ENCODE measurements at places on chromosomes 11 and 22.

DNA sequence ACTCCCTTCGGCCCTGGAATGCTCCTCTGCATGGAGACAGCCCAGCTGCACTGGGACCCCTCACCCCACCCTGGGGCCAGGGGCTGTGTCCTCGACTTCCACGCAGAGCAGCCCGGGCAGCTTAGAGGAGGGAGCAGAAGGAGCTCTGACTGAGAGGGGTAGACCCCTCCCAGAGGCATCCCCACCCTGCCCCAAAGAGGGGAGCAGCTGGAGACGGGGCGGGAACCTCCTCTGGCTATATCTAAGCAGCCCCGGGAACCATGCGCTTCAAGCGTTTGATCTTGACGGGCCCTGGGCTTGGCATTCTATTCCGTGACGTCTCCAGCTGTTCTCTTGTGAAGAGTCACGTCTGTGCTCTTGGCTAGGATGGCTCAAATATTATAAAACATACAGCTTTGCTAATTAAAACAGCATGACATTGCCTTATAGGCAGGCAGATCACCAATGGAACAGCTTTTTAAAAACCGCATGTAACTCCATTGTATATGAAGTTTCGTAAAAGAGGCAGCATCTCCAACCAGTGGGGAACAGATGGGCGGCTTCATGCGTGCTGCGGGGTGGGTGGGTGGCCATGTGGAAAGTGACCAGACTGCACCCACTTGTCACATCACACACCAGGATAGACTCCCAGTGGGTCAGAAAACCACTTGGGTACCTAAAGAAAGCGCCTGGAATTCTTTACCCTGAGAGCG lies 7.7 kb downstream of the KCNQ1 start:
- DNase-seq, result no peak

DNA sequence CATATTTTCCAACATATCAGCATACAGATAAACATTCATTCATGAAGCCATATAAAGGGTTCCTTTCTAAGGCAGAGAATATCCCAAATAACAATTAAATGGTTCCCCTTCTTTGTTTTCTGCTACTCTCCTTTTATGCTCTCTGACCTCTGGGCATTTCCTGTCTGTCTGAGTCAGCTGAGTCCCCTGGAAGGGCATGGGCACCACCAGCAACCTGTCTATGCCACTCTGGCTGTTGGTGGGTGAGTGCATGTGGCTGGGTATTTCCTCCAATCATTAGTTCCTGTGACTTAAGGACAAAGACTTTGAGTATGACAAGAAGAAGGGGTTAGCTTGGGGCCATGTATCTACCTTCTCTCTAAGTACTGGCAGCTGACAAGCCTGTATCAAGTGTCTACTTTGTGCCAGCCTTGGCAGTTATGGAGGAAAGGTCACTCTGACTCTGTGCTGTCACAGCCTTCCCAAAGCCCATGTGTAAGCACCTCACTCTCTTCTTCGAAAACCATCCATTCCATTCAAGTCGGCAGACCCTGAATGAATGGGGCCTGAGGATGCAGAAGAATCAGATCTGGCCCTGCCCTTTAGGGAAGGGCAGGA lies 86.3 kb upstream of the PHOX2A start:
- no peak for DNase-seq

DNA sequence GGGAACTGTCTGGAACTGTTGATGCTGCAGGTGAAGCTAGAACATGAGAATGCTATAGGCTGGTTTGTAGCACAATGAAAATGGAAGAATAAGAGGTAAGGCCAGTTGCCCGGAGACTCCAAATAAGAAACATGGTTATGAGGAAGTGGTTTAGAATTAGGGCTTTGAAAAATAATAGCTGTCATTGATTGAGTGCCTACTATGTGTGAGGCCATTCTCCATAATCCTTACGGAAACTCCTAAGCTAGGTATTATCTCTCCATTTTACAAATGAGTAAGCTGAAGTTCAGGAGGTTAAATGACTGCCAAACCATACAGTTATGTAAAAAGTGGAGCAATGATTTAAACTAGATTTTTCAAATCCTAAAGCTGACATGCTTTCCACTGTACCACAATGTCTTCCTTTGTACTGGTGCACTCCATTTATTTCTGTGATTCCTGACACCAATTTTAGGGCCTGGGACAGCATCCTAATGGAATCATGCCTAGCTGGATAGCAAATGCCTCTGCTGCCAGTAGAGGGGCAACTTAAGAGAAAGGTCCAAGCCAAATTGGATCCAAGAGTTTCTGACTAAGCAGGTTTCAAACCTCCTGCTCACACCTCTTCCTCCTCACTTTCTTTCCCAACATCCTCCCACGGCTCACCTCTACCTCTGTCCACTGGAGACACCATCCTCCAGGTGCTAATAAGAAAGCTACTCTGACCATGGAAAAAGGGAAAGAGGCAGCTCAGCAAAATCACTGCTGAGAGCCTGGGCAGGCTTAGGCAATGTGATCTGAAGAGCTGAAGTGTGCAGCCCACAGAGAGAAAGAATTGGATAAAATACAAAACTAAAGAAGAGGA lies 46.9 kb upstream of the PICALM start:
- DNase-seq, result no peak

DNA sequence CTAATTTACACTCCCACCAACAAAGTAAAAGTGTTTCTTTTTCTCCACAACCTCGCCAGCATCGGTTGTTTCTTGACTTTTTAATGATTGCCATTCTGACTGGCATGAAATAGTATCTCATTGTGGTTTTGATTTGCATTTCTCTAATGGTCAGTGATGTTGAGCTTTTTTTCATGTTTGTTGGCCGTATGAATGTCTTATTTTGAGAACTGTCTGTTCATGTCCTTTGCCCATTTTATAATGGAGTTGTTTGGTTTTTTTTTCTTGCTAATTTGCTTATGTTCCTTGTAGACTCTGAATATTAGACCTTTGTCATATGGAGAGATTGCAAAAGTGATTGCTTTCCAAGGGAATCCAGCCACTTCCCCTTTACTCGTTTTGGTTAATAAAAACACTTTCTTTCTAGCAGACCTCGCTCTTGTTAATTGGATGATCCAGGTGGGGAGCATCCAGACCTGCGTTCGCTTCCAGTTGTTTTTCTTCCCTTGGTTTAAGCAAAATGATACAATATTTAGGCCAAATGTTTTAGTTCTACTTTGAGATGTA lies 17.1 kb upstream of the APOL4 start:
- no peak for DNase-seq

GRCh38 chr11:64284962-64285884 lies at the start of gene GPR137:
TSS of gene GPR137 (plus strand) at chr11:64285848. CDS start at chr11:64286525, 677 bp downstream.
- peak; percentile 90 for DNase-seq

- peak; percentile 61 for DNase-seq
Observed at GRCh38 chr11:16977136-16977993, 36.8 kb downstream of the PLEKHA7 start.

DNA sequence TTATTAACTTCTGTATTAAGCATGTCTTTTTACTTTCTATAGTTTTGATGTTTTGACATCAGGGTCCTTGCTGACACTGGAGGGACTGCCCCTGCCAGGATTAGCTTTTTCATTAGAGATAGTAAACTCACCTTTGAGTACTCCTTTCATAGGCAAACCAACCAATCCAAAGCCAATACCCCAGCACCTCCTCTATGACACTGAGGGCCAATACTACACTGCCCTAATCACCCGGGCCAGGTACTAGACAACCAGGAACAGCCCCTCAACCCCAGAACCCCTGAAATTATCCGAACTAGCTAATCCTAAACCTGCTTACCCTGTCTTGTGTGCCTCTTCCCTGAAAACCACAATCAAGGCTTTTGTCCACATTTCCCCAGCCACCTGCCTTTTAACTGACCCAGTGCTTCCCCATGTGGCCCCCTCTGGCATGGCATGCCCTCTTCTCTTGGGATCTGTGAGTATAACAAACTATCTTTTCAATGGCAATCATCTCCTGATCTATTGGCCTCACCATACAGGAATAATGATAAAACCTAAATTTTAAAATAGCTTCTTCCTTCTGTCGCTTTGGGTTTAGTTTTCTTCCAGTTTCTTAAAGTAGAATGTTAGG lies 31.2 kb downstream of the RAB6A start:
- DNase-seq, result no peak

- DNase-seq, result peak; percentile 79
Observed at GRCh38 chr22:30301995-30302809, 12.9 kb upstream of the CASTOR1 start.

DNA sequence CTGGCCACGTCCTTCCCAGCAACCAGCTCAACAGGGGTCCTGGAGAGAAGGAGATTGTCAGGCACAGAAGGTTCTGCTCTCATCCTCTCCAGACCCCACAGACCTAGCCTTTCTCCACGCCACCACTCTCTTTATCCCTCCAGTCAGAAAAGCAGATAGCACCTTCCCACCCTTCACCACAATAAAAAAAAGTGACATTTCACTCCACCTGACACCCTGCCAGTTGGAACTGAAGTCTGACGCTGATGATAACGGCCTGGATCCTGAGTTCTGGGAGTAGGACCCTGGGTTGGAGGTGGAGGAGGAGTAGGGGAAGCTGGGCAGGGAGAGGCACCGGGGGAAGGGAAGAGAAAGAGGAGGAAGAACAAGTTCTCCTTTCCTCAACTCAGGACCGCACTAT lies 127.5 kb upstream of the ANO1 start:
- no peak for DNase-seq

- DNase-seq, result no peak
Observed at GRCh38 chr22:35971456-35972119, 57.0 kb downstream of the RBFOX2 start.

- DNase-seq, result no peak
Observed at GRCh38 chr22:43642319-43643206, 169.5 kb downstream of the EFCAB6 start.

GRCh38 chr11:65491163-65491465 lies 7.7 kb upstream of the MALAT1 start:
- no peak for DNase-seq

DNA sequence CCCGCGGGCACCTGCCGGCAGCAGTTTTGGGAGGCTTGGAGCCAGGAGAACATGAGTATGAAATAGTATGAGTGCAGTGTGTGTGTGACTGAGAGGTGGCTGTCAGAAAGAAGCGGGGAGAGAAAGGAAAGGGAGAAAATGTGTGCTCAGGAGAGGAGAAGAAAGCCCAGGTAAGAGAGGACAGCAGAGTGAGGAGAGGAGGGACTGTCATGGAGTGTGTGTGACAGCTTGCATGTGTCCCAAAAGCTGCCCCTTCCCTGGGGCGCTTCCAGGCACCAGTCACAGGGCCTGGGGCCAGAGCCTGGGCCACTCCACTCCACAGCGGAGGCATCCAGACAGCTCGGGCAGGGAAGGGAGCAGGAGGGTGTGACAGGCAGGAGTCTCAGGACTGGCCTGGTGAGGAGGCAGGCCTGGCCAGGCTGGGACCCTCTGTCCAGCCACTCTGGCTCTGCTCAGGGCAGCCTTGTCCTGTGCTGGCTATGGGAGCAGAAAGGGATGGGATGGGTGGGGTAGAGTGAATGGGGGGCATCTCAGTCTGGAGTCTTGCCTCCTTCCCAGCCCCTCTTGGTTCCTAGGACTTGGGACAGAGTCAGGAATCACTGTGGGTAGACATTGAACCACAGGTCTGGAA lies 949 bp downstream of the MMP11 start:
- DNase-seq, result no peak

- no peak for DNase-seq
Observed at GRCh38 chr11:124832571-124832970, 32.4 kb upstream of the MSANTD2 start.

DNA sequence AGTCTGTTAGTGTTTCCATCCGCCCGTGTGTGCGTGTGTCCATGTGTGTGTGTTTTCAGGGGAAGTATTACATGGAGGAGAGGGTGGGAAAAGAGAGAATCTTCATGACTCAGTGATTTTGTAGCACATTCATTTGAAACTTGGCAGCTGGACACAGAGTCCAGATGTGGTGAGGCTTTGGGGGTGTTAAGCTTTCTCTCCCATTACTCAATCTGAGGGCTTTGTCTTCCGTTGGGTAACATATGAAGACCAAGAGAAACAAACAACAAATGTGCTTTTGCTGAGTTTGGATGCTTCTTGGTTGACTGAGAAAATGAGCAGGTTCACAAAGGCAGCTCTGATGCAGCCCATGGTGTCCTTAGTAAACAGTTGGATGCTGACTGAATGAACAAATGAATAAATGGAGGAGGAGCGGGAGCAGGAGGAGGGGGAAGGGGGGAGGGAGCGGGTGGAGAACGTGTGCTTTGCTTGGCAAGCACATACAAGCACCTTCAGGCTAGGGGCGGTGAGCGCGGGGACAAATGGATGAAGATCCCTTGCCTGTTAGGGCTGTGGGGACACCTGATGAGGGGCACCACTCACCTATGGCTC lies 104.3 kb downstream of the ST3GAL4 start:
- no peak for DNase-seq

- DNase-seq, result no peak
Observed at GRCh38 chr11:70029861-70030380, 48.2 kb upstream of the ANO1 start.

GRCh38 chr11:66846671-66847091 lies 3.4 kb downstream of the RCE1 start:
- DNase-seq, result no peak

DNA sequence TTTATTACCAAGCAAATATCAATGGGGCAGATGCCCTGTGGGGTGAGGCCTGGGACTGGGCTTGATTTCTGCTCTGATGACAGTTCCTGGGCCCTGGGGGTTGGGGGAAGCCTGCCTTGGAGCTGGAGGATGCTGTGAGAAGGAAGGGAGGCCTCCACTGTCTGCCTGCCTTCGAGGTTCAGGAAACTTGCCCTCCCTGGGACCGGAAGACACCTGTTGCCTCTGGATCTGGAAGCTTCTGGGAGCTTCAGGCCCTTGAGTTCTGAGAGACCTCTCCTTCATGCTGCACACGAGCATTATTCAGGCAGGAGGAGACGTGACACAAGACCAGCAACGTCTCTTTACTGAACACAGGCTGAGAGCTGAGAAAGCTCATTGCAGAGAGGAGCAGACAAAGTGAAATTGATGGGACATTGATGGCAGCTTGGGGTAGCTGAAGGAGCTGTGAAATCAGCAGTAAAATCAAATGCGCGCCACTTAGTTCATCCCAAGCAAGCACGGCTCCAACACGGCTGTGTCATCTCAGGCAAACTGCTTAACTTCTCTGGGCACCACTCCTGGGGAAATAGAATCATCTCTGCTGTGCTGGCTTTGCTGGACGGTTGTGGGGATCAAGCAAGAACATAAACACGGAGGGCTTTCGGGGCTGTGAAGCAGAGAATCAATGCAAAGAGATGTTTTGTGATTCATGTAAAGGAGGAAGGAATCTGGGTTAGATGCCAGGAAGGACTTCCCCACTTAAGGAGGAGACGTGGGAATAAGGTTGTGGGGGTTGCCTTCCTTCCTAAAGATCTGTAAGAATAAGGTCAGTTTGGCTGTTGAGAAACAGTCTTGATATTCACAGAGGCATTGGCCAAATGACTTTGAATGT lies 64.5 kb downstream of the TP53I11 start:
- no peak for DNase-seq

- no peak for DNase-seq
Observed at GRCh38 chr11:42657169-42657568, 654.6 kb upstream of the API5 start.
